CD4-positive, alpha-beta T cell treated with Interleukin-6 for 4 hours (primary cell): ENCODE measurements at places on chromosomes 6 and 20.

DNA sequence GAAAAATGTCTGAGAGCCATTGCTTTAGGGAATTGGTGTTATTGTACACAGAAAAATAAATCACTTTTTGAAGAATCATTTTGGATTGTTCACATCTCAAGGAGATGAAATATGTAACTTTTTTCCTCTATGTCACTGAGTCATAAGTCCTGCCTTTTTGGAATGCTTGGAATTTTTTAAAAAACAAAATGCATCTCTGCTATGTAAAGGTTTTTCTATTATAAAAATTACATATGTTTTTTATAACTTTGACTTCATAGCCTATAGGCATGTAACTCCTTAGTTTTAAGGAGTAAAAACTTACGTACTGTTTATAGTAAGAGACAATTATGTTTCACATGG is 8.7 kb downstream of the RNF144B start:
- no peak for DNase-seq

DNA sequence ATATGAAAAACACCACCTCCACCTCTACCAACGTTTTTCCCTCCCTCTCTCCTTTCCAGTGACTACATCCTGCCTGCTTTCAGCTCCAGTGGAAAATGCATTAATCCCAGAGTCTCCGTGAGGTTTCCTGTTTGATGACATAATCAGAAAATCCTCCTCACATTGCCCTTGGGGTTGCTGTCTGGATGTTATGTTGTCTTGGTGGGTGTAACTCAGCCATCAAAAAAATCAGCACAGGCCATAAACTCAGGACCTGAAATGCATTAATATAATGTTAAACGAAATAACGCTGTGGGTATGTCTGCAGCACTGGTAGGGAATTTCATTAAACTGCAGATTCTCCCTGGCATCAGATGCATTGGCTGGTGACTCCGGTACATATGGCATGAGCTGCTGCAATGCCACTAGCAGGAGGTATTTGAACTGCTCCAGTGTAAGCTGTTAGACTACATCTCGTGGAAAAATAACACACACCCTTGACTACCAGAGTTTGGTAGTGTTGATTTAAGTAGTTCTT is 297.8 kb downstream of the PRL start:
- no peak for DNase-seq

- no peak for DNase-seq
Measured at GRCh38 chr6:156931283-156931682, 154.1 kb downstream of the ARID1B start.

DNA sequence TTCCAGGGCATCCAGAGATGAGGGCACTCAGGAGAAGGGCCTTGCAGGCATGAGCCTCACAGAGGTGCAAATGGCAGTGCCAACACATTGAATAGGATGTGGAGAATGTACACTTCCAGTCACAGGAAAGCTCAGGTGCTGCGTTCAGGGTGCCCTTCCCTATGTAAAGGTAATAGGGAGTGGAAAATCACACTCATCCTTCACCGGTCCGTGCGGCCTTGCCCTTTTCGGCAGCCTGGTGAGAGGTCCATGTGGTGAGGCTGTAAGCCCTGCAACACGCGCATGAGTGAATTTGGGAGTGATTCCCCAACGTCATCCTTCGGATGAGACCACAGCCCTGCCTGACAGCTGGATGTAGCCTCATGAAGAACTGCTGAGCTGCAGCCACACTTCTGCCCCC is 43.0 kb upstream of the RPS6KA2 start:
- DNase-seq = no peak

GRCh38 chr6:29628419-29629281 is 4.3 kb downstream of the GABBR1 start:
- peak; percentile 68 for DNase-seq

- DNase-seq = no peak
Measured at GRCh38 chr6:146316175-146316495, 227.5 kb upstream of the RAB32 start.

DNA sequence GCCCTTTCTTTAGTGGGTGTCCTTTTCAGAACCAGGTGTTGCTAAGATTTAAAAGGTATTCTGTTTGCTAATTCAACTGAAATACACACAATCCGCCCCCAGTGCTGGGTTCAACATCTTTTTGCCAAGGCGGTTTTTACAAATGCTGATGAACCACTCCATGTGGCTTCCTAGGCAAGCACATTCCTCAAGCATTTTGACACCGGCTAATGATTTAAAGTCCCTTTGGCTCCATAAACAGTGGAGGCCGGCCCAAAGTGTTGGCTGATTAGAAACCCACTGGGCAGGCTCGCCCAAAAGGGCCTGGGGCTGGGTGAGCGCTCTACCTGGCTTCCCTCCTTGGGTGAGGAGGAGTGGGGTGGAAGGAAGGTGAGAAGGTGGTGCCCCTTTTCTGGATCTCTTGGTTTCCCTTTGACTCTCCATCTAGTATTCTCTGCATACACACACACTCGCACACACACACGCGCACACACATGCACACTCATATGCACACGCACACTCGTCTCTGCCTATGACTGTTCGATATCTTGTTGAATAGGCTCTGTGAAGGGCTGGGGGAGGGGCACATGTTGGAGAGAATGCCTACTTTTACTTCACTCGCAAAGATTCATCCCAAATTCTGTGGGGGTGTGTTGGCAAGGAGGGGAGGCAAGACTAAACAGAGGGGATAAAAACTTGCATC is 66.7 kb upstream of the ARMC2 start:
- peak; percentile 20 for DNase-seq

DNA sequence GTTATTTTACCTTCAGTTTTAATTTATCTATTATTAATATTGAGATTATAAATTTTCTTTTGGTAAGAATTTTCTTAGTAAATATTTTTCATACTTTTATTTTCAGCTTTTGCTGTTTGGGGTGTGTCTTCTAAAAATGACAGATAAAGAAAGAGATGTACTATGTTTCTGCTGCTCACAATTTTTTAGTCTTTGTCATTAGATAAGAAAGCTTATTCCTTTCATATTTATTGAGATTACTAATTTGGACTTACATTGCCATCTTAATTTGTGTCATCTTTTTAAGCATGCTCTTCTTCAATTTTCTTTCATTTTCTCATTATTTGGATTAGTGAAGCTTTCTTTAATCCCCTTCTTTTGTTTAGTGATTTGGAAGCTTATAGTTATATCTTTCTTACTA is 13.6 kb upstream of the PHACTR2 start:
- DNase-seq = no peak

DNA sequence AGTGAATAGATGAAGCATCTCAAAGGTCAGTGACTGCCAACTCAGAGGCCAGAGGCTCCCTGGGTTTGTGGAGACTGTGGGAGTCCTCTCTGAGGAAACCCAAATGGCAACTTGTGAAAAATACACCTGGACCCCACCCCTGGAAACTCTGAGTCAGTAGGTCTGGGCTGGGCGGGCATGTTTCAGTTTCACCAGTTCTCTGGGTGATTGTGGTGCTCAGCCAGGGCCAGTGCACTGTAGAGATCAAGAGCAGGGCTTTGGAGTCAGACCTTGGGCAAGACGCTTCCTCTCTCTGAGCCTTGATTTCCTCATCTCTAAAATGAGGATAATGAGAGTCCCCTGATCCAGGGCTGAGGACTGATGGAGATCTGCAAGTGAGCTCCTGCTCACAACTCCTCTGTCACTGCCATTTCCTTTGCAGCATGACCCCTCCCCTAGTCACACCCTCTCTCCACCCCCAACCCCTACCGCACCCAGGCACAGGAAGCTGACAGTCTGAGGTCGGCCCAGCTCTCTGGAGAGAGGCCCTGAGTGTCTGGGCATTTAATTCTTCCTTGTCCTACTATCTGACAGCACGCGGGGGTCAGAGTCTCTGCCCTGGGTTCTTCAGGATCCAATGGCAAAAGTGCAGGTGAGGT is 5.1 kb downstream of the DEF6 start:
- DNase-seq = peak; percentile 92

GRCh38 chr20:14711652-14712051 is 374.2 kb upstream of the FLRT3 start:
- DNase-seq = no peak

DNA sequence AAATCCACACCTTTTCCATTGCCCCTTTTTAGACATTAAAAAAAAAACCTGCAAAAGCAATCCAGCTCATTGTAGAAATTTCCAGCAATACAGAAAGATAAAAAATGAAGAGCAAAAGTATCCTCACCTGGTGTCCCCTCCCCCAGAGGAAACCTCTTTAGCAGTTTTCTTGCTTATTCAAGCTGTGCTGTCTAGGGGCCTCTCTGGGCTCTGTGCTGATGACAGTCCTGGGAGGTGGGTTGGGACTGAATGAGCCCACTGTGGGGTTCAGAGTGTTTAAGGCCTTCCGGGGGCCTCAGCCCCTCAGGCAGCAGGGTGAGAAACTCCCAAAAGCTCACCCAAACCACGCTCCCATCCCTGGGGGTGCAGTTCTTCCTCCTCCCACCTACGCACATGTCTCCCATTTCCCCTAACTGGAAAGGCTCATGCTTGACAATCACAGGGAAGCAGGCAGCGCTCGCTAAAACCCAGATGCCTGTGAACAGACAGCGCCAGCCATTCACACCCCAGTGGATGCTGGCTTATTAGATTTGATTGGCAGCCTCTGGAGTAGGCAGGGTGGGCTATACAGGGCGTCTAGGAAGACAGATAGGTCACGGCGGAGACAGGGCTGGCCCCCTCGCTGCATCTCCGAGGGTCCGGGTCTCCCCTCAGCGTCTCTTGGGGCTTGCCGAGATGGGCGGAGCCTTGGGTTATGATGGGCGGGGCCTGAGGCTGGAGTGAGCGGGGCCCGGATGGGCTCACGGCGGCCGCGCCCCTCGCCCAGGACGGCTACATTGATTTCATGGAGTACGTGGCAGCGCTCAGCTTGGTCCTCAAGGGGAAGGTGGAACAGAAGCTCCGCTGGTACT is 4.6 kb downstream of the GUCA1A start:
- DNase-seq = peak; percentile 40

DNA sequence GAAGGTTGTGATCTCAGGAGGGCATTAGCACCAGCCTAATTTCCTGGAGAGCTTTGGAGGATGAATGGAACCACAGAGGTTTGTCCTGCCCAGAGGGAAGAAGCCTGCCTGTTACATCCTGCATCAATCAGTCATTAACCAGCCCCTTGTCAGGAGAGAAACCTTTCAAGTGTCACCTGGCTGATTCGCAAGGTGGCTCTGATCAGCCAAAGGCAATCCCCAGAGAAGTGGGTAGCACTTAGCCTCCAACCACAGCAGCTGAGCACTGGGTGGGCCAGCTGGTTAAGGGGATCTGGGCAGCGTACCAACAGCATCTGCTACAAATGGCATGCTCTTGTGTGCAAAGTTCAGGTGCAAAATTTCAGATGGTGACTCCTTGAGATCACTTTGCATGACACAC is 26.9 kb downstream of the ANKEF1 start:
- no peak for DNase-seq

DNA sequence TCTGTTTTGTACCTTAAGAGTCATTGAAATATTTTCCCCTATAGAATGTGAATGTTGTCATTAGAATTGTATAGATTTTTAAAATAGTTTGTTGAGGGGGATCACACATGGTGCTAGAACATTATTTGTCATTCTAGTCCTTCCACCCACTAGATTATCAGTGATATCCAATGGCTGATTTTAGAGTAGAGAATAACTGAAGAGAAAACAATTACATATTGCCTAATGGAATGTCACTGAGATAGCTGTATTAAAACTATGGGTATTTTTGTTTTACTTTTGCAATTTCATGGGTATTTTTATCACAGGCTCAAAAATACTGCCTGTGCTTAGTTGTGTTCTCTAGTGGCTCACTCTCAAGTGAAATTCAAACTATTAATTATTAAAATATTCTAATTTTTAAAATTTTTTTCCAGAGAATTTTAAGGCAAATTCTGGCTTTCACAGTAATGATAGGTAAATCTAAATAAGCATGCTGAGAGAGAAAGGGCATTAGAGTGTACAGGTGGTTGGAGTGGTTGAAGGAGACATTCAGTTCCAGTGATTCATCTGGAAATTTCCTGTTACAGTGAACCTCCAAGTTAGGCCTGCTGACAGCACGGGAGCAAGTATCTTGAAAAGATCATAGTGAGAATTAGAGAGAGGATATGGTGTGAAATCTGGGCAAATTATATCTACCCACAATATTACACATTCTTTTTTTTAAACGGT is 399.6 kb downstream of the NKAIN2 start:
- DNase-seq = no peak

GRCh38 chr6:73121421-73121993 is 103.8 kb downstream of the KHDC1L start:
- DNase-seq = no peak

- no peak for DNase-seq
Measured at GRCh38 chr6:142399739-142400138, 97.9 kb downstream of the ADGRG6 start.

- no peak for DNase-seq
Measured at GRCh38 chr20:44137266-44137801, 49.7 kb downstream of the JPH2 start.

GRCh38 chr6:97412511-97412910 is 129.5 kb upstream of the MMS22L start:
- DNase-seq = no peak

DNA sequence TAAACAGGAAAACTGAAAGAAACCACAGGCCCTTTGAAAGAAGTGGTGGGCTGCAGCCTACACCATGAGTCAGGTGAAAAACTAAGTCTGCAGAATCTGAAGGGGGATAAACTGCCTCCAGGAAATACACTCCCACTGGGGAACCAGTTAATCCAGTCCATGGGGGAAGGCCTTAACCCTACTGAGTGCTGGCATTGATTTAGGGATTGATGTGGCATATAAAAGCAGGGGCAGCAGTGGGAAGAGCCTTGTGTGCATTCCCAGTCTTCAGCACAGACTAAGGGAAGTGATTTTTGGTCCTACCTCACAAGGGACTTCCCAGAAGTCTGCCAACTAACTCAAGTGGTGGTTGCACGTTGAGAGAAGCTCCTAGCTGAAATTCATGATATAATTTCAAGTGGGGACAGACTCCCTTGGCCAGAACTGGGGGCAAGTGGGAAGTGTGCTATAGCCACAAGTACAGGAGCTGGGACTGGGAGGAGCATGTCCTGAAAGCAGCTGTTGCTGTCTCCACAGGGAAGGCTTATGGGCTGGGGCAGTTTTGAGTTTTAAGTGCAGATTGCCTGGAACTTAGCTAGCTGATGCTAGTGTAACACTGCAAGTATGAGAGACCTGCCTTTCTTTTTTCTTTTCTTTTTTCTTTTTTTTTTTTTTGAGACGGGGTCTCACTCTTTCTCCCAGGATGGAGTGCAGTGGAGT is 31.2 kb downstream of the CITED2 start:
- no peak for DNase-seq

DNA sequence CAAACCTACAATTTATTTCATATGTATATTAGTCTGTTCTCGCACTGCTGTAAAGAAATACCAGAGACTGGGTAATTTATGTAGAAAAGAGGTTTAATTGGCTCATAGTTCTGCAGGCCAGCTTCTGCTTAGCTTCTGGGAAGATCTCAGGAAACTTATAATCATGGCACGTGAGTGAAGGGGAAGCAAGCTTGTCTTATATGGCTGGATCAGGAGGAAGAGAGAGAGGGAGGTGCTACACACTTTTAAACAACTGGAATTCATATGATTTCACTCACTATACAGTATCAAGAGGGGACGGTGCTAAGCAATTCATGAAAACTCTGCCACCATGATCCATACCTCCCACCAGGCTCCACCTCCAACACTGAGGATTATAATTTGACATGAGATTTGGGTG is 29.9 kb downstream of the PHACTR2 start:
- DNase-seq = no peak

GRCh38 chr6:153537422-153537821 is 406.3 kb upstream of the RGS17 start:
- no peak for DNase-seq

- DNase-seq = no peak
Measured at GRCh38 chr6:95797054-95797453, 218.7 kb upstream of the FUT9 start.

- no peak for DNase-seq
Measured at GRCh38 chr6:69022993-69023392, 387.9 kb downstream of the ADGRB3 start.
